ENCODE measurements at places on chromosomes 5 and 9.

DNA sequence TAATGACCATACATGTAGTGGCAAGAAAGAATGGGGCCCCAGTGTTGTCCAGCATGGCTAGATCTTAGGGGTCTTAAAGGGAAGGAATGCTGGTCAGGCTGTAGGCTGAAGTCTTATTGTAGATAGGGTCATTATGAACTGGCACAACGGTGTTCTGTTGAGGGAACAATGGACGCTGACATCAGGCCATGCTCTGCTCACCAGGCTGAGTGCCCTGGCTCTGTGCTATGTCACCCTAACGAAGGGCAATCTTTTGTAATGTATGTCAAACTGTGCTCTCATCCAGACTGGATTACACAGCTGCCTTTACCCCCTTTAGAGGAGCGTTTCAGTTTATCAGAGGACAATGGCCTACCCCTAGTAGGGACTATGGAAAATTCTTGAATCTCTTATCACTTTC is 14.6 kb upstream of the ZNF608 start:
- DNase-seq: no peak

- no peak for DNase-seq
These were observed 43.2 kb downstream of the UBE2QL1 start for GRCh38 chr5:6491919-6492290.

GRCh38 chr9:104326912-104327311 is 177.2 kb upstream of the OR13F1 start:
- no peak for DNase-seq

DNA sequence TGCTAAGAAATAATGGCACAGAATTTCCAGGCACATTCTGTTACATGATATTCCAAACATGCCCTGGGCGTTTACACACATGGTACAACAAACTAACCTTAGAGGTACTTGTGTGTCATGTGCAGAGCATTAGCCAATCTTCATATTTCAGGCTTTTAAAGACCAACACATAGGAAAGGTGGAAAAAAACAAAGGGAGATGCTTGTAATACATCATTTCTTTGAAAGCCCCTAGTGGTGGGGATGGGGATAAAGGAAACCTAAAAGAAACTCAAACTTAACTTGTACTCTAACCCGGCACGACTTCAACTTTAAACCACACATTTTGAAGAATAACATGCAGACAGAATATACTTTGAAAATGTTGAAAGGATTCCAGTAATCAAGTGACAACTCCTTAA is 133.6 kb downstream of the PTPRD start:
- no peak for DNase-seq

DNA sequence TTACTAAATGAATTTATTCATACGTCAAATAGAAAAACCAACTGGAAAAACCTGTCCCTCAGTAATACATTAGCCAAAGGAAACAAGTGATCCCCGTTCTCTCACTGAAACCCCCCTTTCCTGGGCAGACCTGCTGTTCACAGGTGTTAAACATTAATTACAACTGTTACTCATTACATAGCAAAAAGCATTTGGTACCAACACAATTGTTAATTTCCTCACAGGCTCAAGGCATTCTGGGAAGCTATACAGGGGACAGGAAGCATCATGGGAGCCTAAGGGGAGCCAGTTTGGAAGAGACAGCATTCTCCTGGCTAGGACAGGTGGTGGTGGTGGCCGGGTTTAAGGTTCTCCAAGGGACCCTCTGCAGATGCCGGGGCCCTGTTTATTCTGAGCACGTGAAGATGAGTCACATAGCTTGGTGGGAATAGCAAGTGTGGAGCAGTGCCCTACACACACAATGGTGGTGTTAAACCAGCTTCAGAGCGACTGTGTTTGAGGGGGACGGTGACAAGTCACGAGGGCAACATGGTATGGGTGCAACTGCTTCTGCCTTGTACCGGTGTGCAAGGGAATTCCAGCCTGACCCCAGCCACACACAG is 62.6 kb upstream of the SLC25A51 start:
- DNase-seq: no peak

DNA sequence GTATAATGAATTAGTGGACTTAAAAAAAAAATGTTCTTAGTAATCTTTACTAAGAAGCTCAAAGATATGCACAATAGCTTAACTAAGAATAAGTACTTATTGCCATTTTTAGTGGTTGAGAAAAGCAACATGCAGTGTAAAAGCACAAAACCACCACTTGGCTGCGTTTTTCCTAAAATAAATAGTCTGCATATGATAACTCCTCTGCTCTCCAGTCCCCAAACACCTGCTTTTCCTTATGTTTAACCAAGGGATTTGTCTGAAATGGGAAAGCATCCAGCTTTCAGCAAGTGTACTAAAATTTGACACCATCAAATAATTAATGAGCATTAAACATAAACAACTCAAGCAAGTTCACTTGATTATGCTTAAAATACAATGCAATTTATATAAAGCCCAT is 41.4 kb downstream of the PSIP1 start:
- DNase-seq: no peak

- DNase-seq: no peak
These were observed 40.3 kb upstream of the SLC25A51 start for GRCh38 chr9:37944266-37944650.

DNA sequence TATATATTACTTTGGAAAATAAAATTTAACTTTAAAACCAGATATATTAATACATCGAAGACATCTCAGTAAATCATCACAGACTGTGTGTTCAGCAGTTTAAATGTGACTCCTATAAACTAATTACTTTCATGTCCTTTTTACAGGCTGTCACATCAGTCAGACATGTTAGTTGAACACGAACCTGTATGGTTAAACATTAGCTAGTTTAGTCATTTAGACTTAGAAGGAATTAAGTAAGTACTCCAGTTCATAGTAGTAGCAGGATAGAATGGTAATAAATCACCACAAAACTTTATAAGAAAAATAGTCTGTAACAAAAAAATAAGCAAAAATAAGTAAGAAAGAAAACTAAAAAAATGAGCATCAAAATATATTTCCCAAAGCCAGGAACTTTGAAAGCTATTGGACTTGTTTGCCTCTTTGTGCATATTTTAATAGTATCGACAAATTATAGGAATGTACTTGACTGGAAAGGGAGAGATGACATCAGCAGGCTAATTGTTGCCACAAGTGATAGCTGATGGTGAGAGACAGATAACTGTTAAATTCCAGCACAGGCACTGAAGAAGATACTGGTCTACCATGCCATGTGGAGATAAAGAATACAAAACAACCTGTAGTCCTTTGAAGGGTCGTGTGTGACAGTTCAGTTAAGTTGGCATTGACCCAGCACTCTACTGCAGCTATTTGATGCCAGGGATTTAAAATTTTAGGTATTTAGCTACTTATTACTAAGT is 83.9 kb downstream of the RIC1 start:
- no peak for DNase-seq

DNA sequence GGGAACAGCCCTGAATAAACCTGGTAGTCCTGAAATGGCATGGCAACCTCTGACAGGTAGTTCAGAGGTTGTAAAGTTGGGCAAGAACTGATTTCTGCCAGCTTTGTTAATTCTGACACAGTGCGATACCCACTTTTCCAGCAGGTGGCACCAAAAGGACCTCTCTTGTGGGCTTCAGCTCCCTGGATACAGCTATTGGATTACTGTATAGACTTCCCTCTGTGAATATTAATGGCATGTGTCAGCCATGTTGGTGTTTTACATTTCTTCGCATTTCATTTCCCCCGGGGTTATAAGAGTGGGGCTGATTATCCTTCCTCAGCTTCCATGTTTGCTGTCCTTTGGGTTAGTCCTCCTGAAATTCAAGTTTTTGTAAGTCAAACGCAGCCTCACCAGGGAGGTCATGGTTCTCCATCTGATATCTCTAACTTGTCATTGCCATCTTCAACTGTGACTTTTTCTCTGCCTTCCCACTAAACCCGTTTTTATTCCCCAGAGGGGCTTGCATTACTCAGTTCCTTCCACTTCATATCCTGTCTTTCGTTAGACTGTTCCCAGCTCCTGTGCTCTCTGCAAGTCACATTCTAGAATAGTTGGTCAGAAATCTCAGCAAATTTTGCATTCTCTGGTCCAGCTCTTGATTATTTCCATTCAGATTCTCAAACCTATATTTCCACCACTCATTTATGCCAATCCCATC is 135.6 kb downstream of the LIFR start:
- DNase-seq: peak; percentile 86

DNA sequence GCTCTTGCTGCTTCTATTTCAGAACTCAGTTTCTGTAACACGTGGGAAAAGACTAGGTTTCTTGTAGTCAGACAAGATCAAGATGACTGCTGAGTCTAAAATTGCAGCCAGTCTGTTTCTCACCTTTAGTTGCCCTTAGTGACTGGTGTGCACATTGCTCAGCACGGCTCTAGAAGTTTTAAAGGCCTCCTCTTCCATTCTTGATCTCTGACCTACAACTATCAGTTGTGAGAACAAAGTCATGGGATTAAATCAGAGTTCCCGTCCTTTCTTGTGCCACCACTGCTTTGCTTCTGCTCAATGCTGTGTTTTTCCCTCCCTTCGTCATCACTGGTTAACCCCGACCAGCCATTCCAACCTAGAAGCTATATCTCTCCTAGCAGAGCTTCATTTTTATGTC is 52.8 kb downstream of the GDA start:
- DNase-seq: no peak

DNA sequence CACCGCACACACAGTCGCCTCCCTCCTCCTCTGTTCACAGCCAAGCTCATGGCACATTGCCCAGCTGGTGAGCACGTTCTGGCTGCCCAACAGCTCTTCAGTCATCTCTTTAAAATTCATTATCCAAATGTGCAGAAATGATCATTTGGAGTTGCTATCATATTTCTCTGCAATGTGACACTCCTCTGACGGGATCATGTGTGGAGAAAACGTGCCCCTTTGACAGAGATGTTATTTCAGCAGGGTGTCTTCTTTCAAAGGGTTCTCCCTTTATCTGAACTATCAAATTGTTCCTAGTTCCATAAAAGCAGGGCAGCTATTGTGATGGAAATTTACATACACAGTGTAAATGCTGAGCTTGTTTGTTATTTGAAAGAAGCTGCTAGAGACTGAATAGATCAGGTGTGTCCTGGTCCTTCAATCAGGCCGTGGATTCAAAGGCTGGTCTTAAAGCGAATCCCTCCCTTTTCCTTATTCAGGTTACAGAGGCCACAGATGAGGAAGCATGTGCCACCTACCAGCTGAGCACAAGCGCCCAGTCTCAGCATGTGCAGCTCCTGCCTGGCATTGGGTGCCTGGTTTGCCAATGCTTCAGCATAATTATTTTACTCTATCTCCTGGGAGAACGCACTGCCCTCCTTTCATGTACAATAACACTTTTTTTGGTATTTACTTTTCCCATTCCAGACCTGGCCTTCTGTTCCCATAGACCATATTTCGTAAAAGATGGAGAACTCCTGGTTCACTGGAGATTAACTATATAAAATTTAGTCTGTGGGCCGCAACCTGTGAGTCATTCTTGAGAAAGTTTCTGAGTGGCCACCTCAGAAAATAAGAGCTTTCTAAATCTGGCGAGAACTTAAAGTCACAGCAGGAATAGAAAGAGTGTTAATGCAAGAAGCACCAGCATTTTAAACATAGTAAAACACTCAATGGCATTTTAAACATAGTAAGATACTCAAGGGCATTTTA is 433.7 kb downstream of the ENC1 start:
- peak; percentile 75 for DNase-seq

GRCh38 chr5:116058346-116058936 is 26.2 kb downstream of the ARL14EPL start:
- DNase-seq: no peak

DNA sequence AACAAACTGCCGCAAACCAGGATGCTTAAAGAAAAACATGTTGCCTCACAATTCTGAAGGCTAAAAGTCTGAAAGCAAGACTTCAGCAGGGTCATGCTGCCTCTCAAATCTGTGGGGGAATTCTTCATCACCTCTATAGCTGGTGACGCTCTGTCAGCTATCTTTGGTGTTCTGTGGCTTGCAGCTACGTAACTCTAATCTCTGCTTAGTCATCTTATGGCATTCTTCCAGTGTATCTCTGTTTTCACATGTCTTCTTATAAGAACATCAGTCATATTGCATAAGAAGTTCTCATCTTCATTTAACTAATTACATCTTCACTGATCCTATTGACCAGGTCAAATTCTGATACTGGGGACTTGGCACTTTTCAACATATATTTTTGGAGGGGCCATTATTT is 243.0 kb downstream of the CDH10 start:
- DNase-seq: no peak

GRCh38 chr5:95817430-95817829 is 5.1 kb downstream of the GLRX start:
- DNase-seq: no peak

DNA sequence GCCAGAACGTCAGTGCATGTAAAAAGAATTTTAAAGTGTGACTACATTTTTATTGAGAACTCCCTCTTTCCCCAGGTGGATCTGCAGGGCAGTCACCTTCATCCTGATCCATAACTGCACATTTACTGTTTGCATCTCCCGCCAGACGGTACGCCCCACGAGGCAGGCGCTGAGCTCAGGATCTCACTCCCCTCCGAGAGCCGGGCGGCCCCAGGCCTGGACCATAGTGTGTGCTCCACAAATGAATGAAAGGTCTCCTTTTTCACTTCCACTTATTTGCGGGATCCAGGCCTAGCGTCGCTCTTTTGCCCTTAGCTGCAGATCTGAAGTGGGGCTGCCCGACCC is 378 bp downstream of the DROSHA start:
- DNase-seq: peak; percentile 12

GRCh38 chr5:159907689-159908590 is 8.3 kb upstream of the ADRA1B start:
- DNase-seq: no peak

DNA sequence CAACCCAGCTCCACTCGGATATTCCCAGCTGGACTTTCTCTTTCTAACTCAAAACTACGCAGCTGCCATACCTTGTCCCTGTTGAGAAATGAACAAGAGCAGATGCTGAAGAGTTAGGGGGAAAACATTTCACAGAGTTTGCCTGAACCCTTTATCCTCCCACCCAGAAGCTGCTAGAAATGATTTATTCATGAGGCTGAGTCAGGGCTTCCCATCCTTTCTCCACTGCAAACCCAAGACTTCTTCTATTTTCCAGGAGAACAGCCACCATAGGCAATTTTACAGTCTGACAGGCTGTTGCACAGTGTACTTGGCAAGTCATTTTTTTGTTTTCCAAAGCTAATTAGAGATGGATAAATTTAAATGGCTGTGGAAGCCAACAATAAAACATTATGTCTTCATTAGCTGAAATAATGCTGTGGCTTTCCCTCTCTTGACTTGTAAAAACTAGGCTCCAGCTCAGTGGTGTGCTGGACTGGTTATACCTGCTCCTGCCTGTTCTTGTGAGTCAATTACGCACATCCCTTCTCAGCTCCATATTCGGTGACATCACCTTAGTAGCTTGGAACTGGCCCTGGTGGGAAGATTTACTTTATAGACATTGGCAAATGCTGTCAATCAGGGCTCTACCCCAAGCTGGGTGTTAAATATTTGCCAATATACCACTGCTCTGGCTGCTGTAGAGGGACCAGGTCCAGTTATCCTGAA is 71.9 kb downstream of the KIF4B start:
- DNase-seq: no peak

DNA sequence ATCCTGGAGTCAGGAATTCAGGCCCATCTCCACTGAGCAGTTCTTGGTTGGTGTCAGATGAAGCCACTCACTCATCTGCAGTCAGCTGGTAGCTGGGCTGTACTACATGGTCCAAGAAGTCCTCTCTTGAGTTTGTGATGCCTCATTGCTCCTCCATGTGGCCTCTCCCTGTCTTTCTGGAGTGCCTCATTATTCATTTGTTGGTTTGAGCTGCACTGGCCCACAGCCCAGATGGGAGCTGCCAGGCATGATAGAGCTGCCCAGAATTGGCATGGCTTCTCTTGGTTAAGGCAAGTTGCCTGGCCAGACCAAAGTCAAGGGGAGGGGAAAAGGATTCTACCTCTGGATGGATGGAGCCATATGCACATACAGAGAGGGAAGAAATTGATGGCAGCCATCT is 8.0 kb downstream of the PTCD2 start:
- no peak for DNase-seq
